Activated T-cell treated with anti-CD3 and anti-CD28 coated beads, Interleukin-2, amount 50 U/mL, for 72 hours (primary cell): ENCODE measurements at places on chromosomes 7 and 10.

DNA sequence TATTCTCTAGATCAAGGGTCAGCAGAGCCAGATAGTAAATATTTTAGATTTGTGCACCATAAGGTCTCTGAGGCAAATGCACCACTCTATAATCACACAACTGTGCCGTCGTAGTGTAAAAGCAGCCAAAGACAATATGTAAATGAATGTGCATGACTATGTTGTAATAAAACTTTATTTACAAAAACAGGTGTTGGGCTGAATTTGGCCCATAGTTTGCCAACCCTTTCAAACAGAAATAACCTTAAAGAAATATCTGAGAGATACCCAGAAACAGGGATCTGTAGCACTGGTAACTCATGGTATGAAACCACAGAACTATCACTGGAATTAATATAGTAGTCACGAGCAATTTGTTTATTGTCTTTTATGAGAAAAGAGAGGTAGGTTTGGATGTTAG is 86.0 kb downstream of the ARID5B start:
- no peak for DNase-seq

GRCh38 chr7:55099066-55099820 is 80.4 kb downstream of the EGFR start:
- DNase-seq, result no peak

- DNase-seq, result no peak
Observed at GRCh38 chr7:154777023-154777422, 225.9 kb downstream of the PAXIP1 start.

DNA sequence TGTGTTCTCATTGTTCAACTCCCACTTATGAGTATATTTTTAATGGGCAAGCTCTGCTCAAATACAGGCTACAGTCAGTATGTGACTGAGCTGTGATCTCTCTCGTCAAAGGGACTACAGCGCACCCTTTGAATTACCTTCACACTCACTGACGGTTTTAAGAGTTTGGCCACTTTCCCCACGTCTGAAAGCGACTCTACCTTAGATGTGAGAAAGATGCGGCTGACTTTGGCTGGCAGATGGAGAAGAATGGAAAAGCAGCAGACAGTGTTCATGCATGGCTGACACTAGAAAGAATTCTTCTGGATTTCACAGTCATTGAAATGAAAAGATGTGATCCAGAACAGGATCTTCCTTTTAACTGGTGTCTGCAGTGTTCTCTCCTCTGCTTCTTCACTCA is 2.0 kb upstream of the ATRNL1 start:
- DNase-seq, result no peak

GRCh38 chr10:91251430-91252056 is 31.1 kb downstream of the PCGF5 start:
- peak; percentile 51 for DNase-seq

- DNase-seq, result no peak
Observed at GRCh38 chr7:101743995-101744360, 73.4 kb upstream of the CUX1 start.
